CMK (cell line): ENCODE measurements at places on chromosomes 2 and 18.

- DNase-seq = no peak
These were observed 366.7 kb downstream of the NUP35 start for GRCh38 chr2:183490914-183491313.

- no peak for DNase-seq
These were observed 31.0 kb upstream of the ASPRV1 start for GRCh38 chr2:69992310-69993047.

- DNase-seq = no peak
These were observed 4.7 kb upstream of the GLS start for GRCh38 chr2:190875891-190876290.

DNA sequence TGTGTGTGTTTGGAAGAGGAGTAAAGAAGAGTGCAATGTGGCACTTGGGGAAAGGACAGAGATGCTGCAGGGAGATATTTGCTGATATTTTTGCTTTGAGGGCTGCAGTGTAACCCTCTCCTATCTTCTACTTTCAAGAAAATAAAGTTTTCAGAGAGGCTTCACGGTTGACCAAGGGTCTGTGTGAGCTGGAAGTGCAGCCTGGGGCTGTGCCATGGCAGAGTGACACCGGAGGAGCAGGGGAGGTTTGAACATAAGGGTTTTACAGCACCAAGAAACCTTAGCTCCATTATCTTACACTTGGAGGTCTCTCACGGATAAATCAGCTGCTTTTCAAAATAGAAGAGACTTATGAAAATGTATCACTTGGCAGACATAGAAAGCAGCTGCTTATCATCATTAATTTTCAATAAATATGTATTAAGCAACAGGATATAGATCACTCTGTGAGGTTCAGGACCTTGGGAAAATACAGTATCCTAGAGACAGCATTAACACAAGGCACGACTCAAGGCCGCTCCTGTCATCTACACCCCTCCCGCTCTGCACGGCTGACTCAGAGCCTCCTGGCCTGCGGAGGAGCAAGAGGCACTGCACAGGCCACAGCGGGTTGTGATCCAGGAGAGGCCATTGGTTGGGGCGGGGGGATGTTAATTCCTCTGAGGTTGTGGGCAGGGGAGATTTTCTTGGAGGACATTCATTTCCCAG is 127.8 kb downstream of the COPS8 start:
- DNase-seq = no peak

DNA sequence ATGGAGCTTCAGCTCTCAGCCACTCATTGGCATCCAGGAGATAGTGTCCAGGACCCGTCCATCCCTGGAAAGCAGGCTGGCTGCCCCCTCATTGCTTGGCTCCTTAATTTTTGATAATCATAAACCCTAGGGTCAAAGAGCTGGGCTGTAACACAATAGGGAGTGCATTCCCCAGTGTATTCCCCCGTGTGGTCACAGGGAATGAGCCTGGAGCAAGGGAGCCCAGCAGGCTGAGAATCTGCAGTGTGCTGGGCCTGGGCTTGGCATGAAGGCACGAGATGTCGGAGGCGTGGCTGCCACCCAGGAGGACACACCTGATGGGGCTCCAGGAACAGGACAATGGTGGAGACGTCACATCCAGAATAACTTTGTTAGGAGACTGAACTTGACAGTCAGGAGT is 18.7 kb downstream of the TPRKB start:
- no peak for DNase-seq

DNA sequence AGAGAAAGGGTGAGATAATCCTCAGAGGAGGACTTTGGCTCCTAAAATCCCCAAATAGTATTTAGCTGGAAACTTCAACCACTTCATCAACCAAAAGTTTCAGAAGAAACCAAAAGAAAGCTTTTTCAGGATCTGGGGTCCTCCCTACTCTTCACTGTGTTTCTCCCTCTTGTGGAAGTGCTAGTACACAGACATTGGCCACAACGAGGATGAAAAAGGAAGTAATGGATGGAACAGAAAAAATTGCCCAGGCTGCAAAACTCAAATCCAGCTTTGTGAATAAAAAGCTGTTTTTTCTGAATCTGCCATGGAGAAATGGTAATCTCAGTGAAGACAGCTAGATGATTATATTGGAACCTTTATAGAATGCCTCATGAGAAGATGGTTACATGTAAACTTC is 4.0 kb downstream of the PID1 start:
- DNase-seq = no peak

DNA sequence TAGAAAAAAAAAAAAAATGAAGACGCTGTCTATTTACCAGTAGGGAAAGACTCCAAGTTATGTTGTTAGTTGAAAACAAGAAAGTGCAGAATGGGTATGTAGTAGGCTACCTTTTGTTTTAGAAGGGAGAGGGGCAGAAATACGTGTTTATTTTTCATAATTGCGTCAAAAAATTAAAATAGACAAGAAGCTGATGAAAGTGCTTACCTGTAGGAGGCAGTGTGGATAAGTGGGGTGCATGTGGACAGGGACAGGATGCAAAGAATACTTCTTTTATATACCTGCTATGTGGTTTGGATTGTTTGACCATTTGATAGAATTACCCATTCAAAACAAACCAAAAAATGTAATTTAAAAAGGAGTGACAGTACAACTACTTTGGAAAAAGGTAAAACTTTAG is 3.0 kb upstream of the GCG start:
- no peak for DNase-seq

DNA sequence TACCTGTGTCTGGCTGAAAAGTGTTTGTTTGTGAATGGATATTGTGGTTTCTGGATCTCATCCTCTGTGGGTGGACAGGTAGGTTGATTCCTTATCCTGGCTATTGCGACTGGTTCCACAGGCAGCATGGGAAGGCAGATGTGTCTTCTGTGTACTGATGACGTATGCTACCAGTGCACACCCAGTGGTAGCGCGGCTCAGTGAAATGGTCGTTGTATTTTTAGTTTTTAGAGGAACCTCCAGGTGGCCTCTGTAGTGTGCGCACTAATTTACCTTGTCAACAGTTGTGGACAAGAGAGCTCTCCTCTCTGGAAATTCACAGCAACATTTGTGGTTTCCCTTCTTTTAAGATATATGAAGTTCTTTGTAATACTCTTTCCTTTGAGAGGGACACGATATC is 52.5 kb downstream of the CCDC74A start:
- DNase-seq = no peak

- peak; percentile 26 for DNase-seq
These were observed 18.6 kb upstream of the COL6A3 start for GRCh38 chr2:237432484-237433092.

DNA sequence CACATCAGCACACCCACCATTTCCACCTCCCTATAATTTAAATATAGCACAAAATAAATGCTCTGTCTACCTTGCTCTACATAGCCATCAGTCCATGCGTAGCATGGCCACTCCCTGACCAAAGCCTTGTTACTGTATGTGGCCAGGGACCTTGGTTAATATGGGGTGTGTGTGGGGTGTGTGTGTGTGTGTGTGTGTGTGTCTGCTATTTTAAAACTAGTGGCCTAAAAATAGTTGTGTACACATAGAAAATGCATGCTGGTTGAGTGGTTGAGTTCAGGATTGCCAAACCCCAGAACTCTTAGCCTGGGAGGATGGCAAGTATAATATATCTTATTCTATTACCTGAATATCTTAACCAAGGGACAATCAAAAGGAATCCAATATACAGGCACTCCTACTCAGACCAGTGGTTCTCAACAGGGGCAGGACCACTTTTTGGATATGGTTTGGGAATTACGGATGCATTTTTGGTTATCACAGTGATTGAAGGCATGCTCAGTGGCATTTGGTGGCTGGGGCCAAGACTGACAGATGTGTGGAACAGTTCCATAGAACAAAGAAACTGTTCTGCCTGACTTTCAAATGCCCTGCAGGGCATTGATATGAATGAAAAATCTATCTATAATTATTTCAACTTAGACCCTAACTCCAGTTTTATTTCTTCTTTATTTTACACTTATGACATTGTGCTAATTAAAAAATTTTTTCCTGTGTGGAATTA is 72.3 kb upstream of the PSME4 start:
- no peak for DNase-seq

- no peak for DNase-seq
These were observed 67.3 kb downstream of the LIPG start for GRCh38 chr18:49628881-49629795.
